MCF 10A (cell line): ENCODE measurements at places on chromosomes 2 and 18. TPM values are rescaled to one million over a fixed set of nuclear protein-coding genes. Genes with fewer than 3 reads are reported as not detected.

RUFY4 gene
- not detected in 2 replicates for total RNA-seq

KIF1A gene
- total RNA-seq, result not detected in 2 replicates

QPCT gene
- not detected in 2 replicates for total RNA-seq

DNA sequence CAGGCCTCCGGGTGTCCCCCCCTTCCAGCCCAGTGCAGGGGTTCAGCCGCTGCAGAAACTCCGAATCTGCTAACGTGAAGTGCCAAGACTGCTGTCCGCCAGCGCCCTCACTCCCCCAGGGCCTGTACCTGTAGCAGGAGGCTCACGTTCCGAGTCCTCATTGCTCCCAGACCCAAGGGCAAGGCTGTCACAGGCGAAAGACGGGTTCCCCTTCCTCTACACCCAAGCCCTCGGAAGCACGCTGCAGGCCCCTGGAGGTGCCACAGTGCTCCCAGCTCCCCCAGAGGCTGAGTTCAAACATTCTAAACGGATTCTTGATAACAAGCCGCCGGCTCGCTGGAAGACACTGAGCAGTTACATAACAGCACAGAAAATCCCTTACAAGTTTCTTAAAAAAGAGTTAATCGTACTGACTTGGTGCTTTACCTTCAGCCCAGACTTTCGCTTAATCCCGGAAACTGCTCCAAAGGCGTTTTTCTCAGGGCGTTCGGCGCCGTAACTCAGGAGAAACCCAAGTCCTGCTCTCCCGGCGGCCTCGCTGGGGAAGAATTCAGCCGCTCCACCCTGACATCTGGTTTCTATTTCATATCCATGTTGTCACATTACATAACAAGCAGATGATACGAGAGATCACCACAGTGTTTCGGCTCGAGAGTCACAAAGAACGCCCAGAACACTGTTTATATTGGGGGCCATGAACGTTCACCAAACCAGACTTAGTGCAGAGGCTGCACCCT is 92.0 kb downstream of the HDAC4 start:
- DNase-seq, result no peak

GRCh38 chr2:174561283-174561971 is 36.2 kb downstream of the WIPF1 start:
- DNase-seq, result no peak

ELOA2 gene
- not detected in 2 replicates for total RNA-seq

ERFE gene
- 14.5 and 18.1 TPM in 2 replicates for total RNA-seq

GRCh38 chr2:150610670-150611279 is 123.3 kb upstream of the RND3 start:
- peak; percentile 74 for DNase-seq

DNA sequence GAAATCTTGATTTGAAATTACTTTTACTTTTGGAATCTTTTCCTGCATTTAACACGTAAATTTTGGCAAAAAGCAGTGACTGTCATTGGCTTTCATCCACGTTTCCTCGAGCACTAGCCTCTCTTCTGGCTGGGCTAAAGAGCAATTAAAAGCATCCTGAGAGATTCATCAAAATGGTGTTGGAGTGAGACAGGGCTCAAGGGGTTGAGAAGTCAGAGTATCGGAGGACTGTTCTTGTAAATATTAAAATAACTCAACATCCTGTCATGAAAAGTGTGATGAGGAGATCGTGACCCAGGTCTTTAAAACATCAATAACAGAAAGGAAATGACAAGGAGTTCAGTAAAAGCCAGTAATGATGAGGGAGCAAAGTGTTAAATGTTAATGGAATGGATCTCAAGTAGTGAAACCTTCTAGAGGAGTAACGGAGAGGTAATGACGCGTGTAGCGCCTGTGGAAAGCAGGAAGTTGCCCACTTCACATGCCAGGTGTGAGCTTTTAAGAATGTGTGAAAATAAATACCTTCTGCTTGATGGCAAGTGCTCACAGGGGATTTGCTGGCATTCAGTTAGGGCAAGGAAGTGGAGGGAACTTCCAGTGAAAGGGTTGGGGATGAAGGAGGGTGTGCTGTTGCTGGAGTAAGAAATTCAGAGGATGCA is 754.4 kb downstream of the ADCYAP1 start:
- DNase-seq, result no peak

GRCh38 chr18:32868406-32868805 is 95.6 kb upstream of the KLHL14 start:
- no peak for DNase-seq

CDH20 gene
- total RNA-seq, result not detected in 2 replicates

LYPD1 gene
- not detected in 2 replicates for total RNA-seq

GRCh38 chr2:10085668-10086059 is 5.5 kb upstream of the CYS1 start:
- no peak for DNase-seq

GRCh38 chr2:113755835-113756354 is 547 bp downstream of the SLC35F5 start:
- DNase-seq, result no peak

DNA sequence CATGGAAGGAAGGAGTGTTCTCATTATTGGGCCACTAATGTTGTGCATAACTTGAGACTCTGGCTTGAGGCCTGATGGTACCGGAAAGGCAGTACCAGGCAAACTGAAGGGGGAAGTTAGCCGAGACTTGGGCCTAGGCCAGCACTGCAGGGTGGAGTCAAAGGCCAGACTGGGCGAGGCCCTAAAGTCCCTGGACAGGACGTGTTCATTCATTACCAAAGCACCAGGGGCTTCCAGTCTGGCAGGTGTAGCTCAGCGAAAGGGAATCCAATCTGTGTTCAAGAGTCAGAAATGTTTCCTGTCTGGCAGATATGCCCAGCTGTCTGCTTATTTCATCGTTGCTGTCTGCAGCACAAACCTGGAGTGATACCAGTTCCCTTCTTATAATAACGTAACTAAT is 4.7 kb upstream of the ITSN2 start:
- peak; percentile 55 for DNase-seq

TM4SF20 gene
- total RNA-seq, result not detected in 2 replicates

GRCh38 chr2:6826081-6826913 is 39.4 kb downstream of the CMPK2 start:
- DNase-seq, result peak; percentile 79

LAMA3 gene
- 269 and 371 TPM in 2 replicates for total RNA-seq

DNA sequence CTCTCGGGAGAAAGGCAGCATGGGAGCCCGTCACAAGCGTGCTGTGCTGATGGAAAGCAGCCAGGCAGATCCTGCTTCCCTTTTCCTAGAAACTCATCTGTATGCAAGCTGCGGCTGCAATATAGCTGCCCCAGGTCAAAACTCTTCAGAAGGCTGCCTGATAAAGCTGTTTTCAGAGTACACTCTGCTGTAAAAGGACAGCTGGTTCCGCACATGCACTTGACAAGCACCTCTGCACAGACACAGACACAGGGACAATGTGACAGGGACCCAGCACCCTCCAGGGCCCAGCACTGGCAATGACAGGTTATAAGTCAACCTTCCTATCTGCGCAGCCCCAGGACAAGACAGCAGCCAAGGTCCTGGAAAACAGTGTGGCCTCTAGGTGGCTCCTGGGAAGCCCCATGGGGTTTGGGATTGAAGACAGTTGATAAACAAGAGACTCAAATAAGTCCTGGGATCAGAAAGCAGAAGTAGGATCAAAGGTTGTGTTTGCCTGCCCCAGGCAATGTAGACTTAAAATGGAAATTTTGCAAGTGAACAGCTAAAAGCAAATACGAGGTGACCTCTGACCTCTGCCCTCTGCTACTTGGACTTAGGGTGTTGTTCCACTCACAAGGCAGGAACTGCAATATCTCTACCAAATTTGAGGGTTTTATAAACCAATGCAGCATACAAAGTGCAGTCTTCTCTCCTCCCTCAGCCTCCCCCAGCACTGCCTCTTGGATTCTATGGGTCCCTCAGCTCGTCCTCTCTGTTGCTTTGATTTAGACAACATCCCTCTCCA is 16.9 kb downstream of the SLC66A2 start:
- no peak for DNase-seq

GRCh38 chr2:181352158-181352557 is 105.0 kb upstream of the ITGA4 start:
- DNase-seq, result no peak

DNA sequence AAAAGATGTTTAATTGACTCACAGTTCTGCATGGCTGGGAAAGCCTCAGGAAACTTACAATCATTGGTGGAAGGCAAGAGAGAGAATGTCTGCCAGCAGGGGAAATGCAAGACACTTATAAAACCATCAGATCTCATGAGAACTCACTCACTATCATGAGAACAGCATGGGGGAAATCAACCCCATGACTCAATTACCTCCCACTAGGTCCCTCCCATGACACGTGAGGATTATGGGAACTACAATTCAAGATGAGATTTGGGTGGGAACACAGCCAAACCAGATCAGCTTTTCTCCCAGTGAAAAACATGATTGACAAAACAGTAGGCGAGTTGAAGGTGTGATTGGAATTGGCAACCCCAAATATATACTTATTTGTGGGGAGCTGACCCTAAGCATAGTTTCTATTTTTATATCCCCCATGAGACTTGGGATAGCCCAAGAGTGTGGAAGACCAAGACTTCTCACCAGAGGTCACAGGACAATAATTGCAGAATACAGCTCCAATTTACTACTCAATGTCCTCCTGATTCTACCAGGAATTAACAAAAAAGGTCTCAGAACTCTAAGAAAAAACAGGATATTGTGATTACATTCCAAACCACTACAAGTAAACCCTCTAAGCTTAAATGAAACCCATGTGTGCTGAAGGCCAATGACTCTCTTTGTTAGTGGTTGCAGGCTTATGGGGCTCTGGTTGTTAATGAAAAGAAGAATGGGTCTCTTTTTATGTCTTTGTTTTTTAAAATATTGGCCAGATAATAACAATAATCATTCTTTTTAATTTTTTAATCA is 96.1 kb upstream of the PIK3C3 start:
- DNase-seq, result no peak
